H4 (cell line): ENCODE measurements at places on chromosomes 12 and 14. TPM values are rescaled to one million over a fixed set of nuclear protein-coding genes. Genes with fewer than 3 reads are reported as not detected.

GRCh38 chr14:101127224-101127623 is 223.7 kb upstream of the RTL1 start:
- no peak for DNase-seq

- DNase-seq: no peak
Observed at GRCh38 chr12:131827961-131828534, at the start of gene MMP17. Gene MMP17, plus strand, starts transcription at chr12:131828393. Its CDS starts 102 bp downstream, at chr12:131828495.

- DNase-seq: no peak
Observed at GRCh38 chr14:22822016-22822570, 6.9 kb upstream of the SLC7A7 start.

GRCh38 chr14:22602862-22603261 is 4.8 kb downstream of the ABHD4 start:
- no peak for DNase-seq

- no peak for DNase-seq
Observed at GRCh38 chr12:49672301-49673217, 34.6 kb downstream of the FMNL3 start.

DNA sequence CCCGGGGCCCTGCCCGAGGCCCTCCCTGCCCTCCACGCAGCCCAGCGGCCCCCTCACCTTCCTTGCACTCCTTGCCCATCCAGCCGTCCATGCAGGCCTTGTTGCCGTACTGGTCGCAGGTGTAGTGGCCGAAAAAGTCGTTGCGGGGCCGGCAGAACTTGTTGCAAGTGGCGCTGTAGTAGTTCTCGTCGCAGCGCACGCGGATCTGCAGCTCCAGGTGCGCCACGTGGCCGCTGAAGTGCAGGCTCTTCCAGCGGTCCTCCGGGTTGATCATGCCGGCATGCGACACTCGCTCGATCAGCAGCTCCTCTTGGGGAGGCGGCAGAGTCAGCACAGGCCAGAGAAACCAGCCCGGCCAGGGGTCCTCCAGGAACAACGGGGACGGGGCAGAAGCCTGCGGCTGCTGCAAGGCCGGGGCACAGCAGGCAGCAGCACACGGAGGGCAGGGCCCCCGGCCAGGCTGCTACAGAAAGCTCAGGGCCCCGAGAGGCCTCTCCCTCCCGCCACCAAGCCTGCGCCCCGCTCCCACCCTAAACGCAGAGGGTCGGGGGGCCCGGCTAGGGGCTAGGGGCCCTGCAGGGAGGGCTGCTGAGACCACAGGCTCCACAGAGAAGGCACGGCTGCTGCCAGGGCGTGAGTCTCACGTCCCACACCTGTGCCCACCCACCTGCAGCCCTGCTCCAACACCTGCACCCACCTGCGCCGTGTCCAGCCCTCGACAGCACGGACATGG is 12.7 kb downstream of the JAG2 start:
- DNase-seq: no peak

DNA sequence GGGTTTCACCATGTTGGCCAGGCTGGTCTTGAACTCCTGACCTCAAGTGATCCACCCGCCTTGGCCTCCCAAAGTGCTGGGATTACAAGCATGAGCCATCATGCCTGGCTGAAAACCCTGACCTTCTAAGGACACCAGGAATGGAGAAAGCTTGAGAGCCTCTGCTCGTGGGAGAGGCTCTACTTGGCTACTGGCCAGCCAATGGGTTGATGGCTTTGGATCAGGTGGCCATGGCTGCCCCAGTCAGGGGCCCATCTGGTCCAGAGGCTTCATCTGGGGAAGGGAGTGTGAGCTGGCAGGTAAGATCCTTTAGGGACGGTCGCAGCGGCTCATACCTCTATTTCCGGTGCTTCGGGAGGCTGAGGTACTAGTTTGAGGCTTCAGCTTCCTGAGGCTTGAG is 42.5 kb upstream of the PPP1CC start:
- no peak for DNase-seq

- no peak for DNase-seq
Observed at GRCh38 chr12:115199831-115200230, 515.9 kb upstream of the TBX3 start.

- DNase-seq: no peak
Observed at GRCh38 chr12:11834931-11835330, 185.5 kb downstream of the ETV6 start.

DNA sequence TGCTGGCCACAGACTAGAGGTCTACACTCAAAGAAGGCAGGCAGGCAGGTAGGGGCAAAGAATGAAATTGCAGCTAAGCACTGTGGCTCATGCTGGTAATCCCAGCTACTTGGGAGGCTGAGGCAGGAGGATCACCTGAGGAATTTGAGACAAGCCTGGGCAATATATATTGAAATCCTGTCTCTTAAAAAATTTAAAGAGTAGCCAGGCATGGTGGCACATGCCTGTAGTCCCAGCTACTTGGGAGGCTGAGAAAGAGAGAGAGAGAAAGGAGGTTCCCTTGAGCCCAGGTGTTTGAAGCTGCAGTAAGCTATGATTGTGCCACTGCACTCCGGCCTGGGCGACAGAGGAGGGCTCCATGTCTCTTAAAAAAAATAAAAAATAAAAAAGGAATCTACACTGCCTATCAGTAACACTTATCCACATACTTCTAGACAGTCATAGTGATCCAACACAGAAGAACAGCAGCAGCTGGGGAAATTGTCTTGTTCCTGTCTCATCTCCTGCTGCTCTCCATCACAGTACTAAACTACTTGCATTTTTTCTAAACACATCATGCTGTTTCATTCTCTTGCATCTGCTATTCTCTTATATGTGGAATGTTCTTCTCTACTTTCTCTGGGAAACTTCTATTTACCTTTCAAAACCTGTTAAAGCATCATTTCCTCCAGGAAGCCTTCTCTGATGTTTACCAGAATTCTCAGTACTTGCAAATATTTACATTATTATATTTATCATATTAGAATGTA is 57.2 kb downstream of the ATF7 start:
- DNase-seq: no peak

- DNase-seq: no peak
Observed at GRCh38 chr14:22180045-22180444, 409.0 kb downstream of the DAD1 start.

DNA sequence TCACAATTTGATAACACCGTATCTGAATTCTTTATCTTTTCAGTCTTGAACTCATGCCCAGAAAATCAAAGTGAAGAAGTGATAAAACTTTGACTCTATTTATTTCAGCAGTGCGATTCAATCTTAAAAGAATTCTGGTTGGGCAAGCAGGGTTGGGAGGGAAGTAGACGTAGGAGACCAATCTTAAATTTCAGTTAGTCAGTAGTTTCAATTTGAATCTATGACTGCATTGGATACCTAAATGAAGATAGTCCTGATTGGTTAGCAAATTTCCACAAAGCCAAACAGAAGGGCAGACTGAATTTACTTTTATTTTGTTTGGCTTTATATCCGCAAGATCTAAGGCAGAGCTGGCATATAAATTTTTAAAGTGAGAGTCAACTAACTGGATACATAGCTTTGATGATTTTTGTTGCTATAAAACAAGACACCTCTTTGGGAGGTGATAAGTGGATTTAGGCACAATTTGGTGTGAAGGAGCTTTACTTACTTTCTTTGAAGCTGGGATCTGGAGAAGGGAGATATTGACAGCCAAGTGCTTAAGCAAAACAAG is 2.6 kb downstream of the ACSS3 start:
- peak; percentile 39 for DNase-seq

DNA sequence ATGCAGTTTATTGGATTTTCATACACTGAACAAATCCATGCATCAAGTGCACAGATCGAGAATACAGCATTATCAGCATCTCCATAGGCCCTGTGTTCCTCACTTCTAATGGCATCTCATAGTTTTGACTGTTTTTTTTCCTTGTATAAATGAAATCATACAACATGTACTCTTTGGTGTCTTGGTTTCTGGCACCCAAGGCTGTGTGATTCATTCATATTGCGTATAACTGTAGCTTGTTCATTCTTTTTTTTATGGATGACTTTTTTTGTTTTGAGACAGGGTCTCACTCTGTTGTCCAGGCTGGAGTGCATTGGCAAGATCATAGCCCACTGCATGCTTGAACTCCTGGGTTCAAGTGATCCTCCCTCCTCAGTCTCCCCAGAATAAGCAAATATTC is 14.3 kb downstream of the RASSF8 start:
- no peak for DNase-seq

- DNase-seq: no peak
Observed at GRCh38 chr12:131894981-131895639, 688 bp downstream of the ULK1 start.

GRCh38 chr14:103819503-103820307 is 27.7 kb downstream of the PPP1R13B start:
- no peak for DNase-seq

GRCh38 chr12:117538926-117539325 is 177.5 kb upstream of the NOS1 start:
- DNase-seq: no peak

DNA sequence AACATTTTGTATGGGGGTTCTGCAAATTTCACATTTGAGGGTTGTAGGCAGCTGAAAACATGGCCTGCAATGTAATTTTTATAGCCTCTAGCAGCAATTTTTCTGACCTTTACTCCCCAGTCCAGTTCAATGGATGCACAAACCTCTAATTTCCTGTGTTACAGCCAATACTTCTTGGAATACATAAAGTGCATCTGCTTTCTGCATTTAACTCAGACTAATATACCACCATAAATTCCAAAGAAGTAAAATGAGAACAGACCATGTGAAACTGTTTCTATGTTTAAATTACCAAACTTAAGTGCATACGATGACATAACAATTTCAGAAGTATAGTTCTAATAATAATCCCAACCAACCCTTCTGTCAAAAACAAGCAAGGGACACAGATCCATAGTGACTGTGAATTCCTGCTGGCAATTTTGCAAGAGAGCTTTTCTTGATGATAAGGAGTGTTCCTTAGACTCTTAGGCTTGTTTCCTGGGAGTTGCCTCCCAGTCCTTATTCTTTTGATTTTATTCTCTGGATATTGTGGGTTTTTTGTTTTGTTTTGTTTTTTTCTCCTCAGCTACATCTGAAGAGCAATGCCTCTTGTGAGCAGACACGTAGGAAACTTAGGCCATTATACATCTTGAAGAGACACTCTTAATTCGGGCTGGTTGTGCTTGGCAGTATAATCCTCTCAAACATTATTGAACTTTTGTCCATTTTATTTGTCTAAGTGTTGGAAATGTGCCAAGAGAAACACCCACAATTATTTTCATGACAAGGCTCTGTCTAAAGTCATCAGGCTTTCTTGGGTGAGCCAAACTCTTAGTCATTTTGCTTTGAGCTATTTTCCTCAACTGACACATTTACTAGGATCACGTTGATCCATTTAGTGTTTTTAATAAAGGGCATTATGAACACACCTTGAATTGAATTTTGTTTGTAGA is 51.3 kb upstream of the RERGL start:
- no peak for DNase-seq

DNA sequence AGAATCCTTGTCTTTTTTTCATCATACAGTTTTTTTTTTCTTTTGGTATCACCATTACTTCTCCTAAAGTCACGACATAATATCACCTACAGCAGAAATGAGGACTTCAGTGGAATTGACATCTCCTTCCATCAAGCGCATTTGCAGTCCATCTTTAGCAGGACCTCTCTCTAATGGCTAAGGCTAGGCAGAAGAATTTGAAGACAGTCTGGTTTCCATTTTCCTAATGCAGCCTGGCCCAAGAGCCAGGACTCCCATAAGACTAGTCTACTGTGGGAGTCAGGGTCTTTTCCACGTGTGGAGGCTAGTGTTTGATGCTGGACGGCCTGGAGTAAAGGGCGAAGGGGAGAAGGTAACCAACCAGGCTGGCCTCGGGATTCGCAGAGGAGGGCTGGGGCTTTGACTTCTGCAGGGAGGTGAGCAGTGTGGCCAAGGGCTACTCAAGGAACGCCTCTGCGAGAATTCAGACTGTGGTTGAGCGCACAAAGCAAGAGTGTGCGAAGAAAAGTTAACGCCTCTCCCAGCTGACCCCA is 769 bp upstream of the ZNF740 start:
- no peak for DNase-seq

DNA sequence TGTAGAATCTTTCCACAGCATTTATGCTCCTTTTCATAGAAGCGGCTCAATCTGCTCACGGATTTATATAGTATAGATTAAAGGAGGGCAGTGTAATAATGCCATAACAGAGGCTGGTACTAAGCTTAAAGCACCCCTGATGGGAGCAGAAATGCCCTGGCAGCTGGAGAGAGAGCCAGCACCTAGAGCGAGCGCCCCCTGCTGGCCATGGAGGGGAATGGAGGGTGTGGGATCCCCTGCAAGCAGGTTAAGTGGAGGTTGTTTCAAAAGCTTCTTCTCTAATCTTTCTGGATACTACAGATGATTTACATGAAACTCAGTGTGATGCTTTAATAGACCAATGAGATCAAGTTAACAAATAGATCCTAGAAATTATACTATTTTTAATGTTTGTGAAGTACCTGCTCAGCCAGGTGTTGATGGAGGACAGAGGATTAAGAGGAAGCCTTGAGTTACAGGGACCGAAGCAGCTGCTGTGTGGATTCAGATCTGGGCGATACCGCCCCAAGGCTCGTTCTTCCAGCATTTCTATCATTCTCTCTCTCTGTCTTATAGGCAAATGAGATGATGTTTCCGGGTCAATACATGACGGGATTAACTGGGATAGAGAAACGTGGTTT is 1519.3 kb upstream of the TMEM132C start:
- DNase-seq: peak; percentile 50

DNA sequence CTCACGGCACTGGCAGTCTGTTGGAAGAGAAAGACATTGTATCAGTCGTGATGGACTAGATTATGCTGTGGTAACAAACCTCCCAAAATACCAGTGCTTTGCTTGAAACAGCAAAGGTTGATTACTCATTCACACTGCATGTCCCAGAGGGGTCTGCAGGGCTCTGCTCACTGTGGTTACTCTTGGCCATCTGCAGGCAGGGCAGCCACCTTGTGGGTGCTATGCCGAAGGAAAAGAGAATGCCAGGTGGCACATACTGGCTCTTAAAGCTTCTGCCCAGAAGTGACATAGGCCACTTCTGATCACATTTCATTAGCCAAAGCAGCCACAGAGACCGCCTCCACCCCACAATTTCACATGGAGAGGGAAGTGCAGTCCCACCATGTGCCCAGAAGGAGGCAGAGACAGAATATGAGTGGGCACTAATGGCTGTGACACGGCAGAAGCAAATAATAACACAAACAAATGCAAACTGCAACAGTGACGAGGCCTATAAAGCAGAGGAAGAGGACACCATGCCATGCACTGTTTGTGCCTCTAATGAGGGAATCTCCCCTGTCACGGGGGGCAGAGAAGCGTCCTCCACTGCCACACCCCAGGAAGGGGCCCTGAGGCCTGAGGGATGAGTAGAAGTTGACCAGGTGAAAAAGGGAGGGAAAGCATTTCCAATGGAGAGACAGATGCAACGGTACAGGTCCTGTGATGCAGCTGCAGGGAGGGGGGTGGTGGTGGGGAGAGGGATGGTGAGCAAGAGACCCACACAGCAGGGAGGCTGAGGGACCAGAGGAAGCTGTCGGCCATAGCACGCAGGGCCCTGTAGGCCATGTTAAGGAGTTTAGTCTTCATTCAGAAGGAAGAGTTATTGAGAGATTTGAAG is 51.7 kb upstream of the KICS2 start:
- peak; percentile 54 for DNase-seq

GRCh38 chr12:74415633-74416032 is 122.0 kb upstream of the ATXN7L3B start:
- DNase-seq: peak; percentile 52

GRCh38 chr12:77007476-77007875 is 57.9 kb downstream of the E2F7 start:
- DNase-seq: no peak

GRCh38 chr14:68713782-68714181 is 79.1 kb downstream of the ZFP36L1 start:
- no peak for DNase-seq

TESPA1 gene
- 1.8 and 11.7 TPM in 2 replicates for total RNA-seq

RNASE2 gene
- total RNA-seq: not detected in 2 replicates

A2ML1 gene
- not detected in 2 replicates for total RNA-seq

SIX4 gene
- 8.3 and 12.6 TPM in 2 replicates for total RNA-seq

RNASE1 gene
- 2.1 and 9.4 TPM in 2 replicates for total RNA-seq
